Kidney epithelial cell (primary cell): ENCODE measurements at places on chromosomes 1 and 21.

DNA sequence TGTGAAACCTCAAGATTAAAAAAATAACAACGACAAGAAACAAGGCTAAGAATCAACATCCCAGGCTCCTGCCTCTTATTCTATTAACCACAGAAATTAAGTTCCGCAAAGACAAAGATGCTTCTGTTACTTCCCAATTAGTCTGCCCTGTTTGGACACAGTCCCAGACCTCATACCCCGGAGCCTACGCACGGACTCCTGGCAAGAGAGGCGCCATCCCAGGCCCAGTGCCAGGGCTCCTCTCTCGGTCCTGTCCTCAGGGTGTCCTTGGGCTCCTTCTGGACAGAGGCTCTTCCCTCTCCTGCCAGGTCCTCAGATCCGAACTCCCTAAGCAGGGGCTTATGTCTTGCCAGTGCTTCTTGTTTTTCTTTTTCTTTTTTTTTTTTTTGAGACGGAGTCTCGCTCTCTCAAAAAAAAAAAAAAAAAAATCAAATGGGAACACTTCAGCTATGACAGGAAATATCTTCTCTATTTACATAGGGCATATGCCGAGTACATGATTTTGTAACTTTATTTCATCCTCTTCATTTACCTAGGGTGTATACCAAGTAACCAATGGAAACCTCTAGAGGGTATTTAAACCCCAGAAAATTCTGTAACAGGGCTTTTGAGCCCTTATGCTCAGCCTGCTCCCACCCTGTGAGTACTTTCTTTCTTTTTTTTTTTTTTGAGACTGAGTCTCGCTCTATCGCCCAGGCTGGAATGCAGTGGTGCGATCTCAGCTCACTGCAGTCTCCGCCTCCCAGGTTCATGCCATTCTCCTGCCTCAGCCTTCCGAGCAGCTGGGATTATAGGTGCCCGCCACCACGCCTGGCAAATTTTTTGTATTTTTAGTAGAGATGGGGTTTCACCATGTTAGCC lies 11.7 kb upstream of the ENO1 start:
- no peak for DNase-seq

- no peak for DNase-seq
These were observed 34.6 kb downstream of the OBSCN start for GRCh38 chr1:228242409-228242808.

DNA sequence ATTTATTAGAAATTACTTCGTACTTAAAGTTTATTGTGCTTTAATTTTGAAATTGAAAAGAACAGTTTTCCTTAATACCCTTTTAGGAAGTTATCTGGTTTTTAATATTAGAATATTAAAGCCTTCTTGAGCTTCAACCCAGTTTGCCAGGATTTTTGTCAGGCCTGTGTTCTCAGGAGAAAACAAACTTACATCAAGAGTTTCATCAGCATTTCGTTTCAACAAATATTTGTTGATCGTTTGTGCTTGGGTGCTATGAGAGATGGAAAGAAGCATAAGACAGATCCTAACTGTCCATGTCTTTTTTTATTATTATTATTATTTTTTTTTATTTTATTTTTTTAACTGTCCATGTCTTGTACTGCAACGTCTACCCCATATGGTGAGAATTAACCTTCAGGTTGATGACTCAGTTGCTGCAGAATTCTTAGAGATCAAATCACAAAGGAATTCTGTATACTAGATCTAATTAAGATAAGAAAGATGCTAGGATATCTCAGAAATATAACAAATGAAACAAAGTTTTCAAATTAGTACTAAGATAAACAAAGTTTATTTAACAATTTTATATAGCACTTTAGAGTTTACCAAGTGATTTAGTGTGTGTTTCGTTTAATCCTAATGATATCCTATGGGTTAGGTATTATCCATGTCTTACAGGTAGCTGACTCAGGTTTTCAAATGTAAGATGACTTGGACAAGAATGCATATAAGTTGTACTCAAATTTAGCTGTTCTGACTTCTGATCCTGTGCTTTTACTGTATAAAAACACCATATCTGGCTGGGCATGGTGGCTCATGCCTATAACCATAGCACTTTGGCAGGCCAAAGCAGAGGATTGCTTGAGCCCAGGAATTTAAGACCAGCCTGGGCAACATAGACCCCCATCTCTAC lies 14.3 kb downstream of the FBXO28 start:
- no peak for DNase-seq

DNA sequence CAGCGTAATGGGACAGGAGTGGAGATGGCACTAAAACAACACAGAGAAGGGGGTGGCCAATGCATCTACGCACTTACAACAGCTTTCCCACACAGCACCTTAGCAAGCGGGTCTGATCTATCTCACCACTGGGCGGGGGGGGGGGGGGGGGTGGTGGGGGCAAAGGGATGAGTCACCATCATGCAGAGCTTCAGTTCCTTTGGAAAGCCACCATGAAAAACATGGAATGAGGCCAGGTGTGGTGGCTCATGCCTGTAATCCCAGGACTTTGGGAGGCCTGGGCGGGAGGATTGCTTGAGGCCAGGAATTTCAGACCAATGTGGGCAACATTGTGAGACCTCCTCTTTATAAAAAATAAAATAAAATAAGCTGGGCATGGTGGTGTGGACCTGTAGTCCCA lies 47.2 kb downstream of the KLHDC7A start:
- no peak for DNase-seq

DNA sequence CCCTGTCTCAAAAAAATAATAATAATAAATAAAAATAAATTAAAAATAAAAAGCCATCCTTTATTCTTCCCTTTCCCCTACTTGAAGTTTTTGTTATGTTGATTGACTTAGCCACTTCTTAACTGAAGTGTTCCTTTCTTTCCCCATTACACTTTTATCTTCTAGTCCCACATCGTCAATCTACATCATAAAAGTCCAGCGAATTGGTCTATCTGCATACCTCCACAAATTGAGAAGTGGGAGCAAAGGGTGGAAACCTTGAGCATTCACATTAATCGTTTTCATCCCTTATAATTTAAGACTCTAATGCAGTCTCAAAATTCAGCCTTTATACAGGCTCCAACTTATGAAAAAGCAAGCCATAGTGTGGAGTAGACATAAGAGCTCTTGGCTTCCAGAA lies 6.5 kb upstream of the ZYG11A start:
- DNase-seq: no peak

- no peak for DNase-seq
These were observed 24.9 kb upstream of the RGS8 start for GRCh38 chr1:182709225-182709764.

DNA sequence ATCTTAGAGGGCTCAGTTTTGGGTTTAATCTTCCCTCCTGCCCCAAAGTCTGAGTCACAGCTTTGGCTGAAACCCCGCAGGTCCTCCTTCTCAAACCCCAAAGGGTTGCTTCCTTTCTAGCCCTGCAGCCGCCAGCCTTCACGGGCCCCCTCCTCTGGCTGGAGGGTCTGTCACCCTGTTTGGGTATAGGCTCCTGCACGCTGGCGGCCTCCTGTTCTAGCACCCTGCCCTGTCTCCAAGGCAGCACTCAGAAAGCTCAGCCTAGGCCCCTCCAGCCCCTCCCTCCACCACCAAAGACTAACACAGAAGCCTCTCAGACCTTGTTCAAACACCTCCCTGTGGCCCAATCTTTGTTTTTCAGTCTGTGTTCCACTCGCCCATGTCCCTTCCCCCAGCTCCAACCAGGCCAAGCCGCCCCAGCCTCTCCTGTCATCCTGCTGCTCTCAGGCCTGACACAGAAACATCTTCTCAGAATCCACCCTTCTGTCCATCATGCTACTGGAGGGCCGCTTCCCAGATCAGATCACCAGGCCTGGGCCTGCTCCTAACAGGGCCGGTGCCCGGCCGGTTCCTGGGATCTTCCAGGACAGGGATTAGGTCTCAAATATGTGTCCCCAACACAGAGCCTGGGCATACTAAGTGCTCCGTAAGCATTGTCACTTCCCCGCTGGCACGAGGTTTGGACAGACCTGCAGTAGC lies 35.6 kb downstream of the HTR6 start:
- no peak for DNase-seq

GRCh38 chr1:153507926-153508583 lies 27.7 kb downstream of the S100A6 start:
- DNase-seq: no peak

DNA sequence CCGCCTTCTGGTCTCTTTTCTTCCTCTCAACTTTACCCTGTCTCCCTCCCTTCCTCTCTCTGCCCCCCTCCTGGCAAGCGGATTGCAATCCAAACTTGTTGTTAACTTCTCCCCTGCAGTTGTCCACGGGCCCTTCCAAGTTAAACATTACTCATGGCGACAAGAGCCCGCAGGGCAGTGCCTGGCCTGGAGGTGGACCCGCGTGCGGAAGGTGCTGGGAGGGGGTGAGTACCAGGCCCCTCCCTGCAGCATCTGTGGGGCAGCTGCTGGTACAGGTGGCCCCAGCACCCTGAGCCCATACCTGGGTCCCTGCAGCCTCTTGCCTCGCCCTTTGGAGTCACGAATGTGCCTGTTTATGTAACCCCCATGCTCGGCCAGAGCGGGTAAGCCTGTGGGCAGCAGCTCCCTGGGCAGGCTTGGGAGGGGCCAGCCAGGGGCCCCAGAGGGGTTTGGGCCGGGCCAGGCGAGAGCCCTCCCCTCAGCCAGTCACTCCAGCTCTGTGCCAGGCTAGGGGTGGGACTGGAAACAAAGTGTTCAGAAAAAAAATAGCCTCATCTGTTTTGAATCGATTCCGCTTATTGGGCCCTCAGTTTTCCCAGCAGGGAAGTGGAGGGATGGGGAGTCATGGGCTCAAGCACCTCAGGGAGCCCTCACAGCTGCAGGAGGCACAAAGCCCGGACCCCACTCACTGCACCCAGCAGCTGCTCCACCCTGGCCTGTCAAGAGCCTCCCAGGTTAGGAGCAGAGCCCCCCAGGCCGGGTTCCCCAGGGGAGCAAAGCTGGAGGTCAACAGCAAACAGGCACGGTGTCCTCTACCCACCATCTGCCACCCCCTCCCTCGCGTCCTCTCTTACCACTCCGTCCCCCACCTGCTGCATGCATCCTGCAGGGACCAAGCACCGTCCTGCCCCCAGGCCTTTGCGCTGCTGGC lies 14.0 kb upstream of the FAAP20 start:
- no peak for DNase-seq

DNA sequence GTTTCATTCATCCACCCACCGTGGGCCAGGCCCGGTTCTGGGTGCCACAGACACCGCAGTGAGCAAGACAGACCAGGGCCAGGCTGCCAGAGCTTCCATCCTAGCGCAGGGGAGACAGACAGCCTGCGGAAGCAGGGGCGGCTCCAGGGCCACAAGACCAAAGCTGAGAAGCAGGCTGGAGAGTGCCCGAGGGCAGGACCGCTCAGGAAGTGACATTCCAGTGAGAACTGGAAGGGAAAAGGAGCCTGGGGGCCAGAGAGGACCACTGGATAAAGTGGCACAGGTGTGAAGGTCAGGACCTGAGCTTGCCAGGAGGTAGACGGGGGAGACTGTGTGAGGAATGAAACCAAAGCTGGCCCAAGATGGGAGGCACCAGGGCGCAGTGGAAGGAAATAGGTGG lies 59.5 kb upstream of the EFHD2 start:
- DNase-seq: no peak

DNA sequence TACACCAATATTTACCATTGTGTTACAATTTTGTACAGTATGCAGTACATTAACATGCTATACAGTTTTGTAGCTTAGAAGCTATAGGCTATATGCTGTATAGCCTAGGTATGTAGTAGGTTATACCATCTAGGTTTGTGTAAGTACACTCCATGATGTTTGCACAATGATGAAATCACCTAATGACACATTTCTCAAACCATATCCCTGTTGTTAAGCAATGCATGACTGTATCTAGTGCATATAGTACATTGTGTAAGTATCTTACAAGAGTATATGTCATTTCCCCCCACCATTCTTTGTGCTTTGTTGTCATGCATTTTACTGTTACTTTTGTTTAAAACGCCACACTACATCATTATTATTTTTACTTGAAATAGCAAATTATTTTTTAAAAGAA lies 65.7 kb upstream of the RNF11 start:
- no peak for DNase-seq

DNA sequence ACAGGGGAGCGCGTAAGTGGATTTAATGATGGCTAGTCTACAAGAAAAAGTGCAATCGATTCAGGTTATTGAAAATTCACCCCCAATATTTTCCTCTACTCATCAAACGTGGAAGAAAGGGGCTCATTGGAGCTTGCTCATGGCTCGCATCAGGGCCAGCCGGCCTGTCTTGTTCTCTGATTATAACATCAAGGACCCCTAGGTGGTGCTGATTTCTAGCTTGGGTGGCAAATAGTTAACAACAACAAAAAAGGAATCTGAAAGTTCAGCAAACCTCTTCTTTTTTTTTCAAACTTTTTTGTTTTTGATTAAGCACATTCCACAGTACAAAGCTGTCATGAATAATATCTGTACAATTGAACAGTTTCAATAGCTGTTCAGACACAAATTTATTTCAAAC lies 35.8 kb upstream of the SOD1 start:
- DNase-seq: no peak

- no peak for DNase-seq
These were observed 64.9 kb upstream of the FCGR2A start for GRCh38 chr1:161440312-161440894.

DNA sequence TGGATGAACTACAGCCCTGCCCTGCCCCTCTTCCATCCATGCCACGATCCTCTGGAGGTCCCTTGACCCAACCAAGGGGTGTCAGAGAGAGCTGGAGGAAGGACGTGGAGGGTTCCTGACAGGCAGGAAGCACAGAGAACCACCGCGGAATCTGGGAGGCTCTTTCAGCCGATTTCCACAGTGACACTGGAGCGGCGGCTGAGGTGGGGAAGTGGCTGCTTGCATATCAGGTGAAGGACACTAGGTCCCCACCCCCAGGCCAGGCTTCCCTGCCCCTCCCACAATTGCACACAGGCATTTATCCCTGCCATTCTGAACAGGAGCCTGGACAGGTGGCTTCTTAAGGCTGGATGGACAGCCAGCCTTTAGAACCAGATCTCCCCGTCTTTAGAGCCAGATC lies 17.5 kb downstream of the LRRC71 start:
- no peak for DNase-seq

DNA sequence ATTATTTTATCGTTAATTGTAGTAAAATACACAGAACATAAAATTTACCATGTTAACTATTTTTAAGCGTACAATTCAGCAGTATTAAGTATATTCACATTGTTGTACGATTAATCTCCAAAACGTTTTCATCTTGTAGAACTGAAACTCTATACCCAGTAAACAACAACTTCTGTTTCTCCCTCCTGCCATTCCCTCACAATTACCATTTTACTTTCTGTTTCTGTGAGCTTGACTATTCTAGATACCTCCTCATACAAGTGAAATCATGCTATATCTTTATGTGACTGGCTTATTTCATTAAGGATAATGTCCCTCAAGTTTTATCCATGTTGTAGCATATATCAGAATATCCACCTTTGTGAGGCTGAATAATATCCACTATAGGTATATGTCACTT lies 156.8 kb downstream of the ST6GALNAC3 start:
- DNase-seq: no peak

GRCh38 chr1:60141276-60141675 lies 67.7 kb upstream of the C1orf87 start:
- DNase-seq: no peak

GRCh38 chr1:202661136-202661845 lies 49.0 kb downstream of the SYT2 start:
- DNase-seq: no peak
